Neuronal stem cell (in vitro differentiated cells): ENCODE measurements at places on chromosomes 12 and 14.
A peak's percentile ranks its signal among the peaks of the same experiment; 100 is the strongest.

GRCh38 chr14:57390806-57391516, 575 bp downstream of the NAA30 start:
- peak; percentile 30 for DNase-seq

- no peak for DNase-seq
Observed at GRCh38 chr12:120060196-120060595, 56.4 kb downstream of the RAB35 start.

GRCh38 chr12:50961708-50962107, 9.4 kb downstream of the HIGD1C start:
- DNase-seq: no peak

- no peak for DNase-seq
Observed at GRCh38 chr14:56933446-56933845, 123.2 kb upstream of the OTX2 start.

- DNase-seq: no peak
Observed at GRCh38 chr14:44804391-44804790, 157.4 kb downstream of the KLHL28 start.

GRCh38 chr12:4910502-4911315, 1.0 kb downstream of the KCNA1 start:
- DNase-seq: no peak

- DNase-seq: no peak
Observed at GRCh38 chr14:79229383-79229909, 981.9 kb downstream of the DIO2 start.

DNA sequence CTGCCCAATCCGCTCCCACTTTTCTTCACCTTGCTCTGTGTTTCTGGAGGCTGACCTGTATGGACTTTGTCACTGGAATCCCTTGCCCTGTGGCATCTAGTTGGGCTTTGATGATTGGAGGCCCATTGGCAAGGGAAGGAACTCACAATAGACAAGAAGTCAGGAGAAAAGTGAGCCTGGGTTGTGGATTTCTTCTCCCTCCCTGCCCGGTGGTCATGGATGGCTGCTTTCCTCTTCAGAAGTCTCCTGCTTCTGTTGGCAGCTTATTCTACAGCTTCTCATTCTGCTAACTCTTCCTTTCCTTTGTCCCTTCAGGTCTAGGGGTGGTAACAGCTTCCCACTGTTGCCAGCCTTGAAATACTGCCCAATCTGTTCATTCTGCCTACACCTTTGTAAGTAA, 13.9 kb upstream of the CCDC60 start:
- DNase-seq: no peak
